Amniotic stem cell (primary cell): ENCODE measurements at places on chromosomes 3 and 15.

DNA sequence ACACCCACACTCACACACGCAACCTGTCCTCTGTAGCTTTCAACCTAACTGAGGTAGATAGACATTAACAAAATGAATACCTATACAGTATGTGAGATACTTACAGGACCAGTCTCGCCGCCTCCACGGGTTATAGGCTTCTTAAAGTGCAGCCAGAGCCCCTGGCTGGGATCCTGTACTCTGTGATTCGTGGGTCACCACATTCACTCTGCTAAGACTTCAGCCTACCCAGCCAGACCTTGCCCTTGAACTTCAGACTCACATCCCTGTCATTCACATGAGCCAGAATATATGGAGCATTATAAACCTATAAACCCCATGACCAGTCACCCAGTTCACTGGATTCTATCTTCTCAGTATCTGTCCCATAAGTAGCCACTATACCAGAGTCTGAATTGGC is 1.4 kb downstream of the DLEC1 start:
- no peak for DNase-seq

GRCh38 chr15:68433551-68433950 is 1.6 kb upstream of the ITGA11 start:
- DNase-seq: no peak

DNA sequence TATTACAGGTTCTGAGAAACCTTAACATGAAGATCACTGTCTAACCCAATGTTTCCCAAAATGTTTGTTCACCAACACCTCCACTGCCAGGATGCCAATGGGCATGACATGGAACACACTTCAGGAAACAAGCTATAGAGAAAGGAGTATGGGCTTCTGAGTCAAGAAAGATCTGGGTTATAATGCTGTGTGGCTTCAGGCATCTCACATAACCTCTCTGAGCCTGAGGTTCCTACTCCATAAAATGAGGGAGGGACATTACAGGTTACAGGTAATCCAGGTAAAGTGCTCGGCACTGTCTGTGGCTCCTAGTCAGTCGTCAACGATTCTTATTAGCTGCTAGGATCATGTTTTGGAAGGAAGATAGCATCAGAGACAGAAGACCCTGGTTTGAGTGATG is 126.4 kb upstream of the SMAD3 start:
- DNase-seq: no peak

DNA sequence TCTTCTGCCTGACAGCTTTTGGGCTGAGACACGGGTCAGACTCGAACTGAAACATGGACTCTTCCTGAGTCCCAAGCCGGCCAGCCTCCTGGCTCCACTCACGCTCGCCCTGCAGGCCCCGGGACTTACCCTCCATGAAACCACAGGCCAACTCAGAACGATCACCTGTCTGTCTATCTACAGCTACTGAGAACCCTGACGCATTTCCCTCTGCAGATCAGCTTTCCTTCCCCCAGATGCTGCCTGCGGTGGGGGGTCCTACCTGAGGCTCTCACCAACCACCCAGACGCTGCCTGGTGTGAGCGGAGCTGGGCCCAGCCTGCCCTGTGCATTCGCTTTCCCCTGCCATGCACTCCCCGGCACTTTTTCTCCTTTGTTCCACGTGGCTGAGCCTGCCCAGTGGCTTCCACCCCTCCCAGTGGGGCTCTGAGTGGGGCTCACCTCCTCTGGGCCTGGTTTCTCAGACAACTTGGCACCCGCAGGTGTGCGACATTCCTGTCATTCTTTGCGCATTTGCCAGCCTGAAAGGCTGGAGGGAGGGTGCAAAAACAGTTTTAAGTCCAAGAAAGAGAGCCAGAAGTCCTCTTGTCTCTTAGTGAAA is 60.2 kb downstream of the PLXNA1 start:
- DNase-seq: no peak

- DNase-seq: no peak
These were observed 124.3 kb downstream of the NEO1 start for GRCh38 chr15:73176598-73176997.

GRCh38 chr15:52348056-52348745 is 52.6 kb upstream of the MYO5C start:
- no peak for DNase-seq

DNA sequence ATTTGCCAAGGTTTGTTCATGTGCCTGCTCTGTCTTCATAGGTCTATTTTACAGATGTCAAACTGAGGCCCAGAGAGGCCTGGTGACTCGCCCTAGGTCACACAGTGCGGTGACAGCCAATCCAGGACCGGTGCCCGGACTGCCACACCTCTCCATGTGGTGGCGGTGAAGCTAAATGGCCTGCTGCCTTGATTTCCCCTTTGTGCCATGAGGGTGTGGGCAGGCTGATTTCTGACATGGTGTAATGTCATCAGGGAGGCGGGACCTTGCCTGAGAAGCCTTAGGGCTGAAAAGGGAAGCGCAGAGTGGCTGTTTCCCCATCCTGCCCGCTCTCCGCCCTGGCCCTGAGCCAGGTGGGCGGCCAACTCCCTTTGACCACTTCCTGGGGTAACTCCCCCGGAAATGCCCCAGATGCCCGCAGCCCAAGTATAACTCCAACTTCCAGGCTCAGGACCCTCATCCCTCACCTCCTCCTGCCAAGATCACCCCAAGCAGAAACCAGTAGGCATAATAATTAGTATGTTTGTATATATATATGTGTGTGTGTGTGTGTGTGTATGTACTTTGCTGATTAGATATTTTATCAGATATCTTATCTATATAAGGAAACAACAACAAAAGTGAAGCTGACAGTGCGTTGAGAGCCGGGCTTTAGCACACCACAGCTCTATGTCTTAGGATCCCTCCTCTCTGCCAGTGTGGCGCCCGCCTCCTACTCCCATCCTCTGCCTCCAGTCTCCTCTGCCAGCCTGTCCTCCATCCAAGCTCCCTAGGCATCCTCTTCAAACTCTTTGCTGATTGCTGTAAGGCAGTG is 63.9 kb downstream of the IQSEC1 start:
- DNase-seq: no peak

DNA sequence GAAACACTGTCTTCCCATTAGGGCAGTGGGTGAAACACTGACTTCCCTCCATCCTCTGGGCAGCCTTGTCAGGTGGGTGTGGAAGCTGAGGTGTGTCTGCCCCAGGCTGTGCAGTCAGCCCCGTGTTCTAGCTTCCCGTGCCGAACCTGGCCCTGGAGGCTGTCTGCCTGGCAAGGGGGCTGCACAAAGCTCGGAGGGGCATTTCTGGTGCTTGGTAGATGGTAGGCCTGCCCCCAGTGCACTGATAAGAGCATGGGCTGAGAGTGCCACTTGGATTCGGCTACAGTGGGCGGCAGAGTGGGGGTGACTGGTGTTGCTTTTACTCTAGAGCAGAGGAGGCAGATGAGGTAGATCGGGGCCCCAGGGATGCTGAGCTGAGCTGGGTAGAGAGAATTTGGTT is 21.3 kb downstream of the IGF1R start:
- DNase-seq: no peak

GRCh38 chr3:129429080-129429451 is 630 bp upstream of the EFCAB12 start:
- no peak for DNase-seq

DNA sequence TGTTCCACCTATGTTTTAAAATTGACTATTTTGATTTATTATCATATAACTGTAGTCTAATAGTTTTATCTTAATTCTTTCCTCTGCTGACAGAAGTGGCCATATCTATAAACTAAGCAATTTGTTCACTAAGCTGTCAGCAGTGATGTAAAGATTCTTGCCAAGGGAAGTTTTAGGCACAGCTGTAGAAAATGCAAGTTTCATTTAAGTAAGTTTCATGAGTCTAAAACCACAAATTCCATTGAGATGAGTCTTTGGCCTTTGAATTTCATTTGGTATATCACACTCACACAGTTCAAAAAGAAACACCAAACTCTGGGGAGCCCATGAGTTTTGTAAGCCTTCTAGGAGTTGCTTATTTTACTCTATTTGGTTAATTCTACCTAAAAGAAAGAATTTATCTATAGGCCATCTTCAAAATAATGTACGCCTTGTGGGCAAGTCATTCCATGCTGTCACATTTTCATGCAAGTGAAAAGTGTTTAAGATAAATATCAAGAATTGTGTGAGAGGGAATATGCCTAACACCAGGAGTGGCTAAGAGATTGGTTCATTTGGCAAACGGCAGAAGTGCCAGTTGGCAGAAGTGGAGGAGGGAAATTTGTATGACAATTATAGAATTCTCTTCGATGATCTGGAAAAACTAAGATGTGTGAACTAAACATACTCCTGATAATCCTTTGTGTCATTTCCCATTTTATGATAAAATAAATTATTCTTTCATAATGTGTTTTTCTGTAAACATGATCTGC is 292.9 kb downstream of the ZIC4 start:
- DNase-seq: peak; percentile 70

- DNase-seq: no peak
These were observed 106.7 kb upstream of the CADPS start for GRCh38 chr3:62981962-62982361.

GRCh38 chr3:144677103-144677502 is 705.5 kb downstream of the DIPK2A start:
- DNase-seq: no peak

GRCh38 chr3:38046821-38047220 is 7.8 kb downstream of the DLEC1 start:
- no peak for DNase-seq

DNA sequence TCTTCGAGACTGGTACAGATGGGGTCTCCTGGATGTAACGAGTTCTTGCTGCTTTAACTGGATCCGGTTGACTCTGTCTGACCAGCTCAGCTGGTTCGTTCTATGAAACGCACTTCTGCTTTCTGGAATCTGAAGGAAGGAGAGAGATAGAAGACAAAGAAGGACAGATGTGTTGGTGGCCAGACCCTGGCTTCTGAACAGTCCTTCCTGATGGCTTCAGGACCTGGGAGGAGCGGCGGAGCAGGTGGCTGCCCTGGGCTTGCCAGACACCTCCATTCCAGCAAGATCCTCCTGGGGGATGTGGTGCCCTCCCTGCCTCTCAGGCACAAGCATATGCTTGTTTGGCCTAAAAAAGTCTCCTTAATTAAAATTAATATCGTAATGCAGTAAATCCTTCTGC is 99.9 kb downstream of the APBA2 start:
- no peak for DNase-seq

GRCh38 chr3:101529816-101530685 is 17.0 kb upstream of the SENP7 start:
- no peak for DNase-seq

- no peak for DNase-seq
These were observed 287.5 kb downstream of the PTPRG start for GRCh38 chr3:61848885-61849284.

DNA sequence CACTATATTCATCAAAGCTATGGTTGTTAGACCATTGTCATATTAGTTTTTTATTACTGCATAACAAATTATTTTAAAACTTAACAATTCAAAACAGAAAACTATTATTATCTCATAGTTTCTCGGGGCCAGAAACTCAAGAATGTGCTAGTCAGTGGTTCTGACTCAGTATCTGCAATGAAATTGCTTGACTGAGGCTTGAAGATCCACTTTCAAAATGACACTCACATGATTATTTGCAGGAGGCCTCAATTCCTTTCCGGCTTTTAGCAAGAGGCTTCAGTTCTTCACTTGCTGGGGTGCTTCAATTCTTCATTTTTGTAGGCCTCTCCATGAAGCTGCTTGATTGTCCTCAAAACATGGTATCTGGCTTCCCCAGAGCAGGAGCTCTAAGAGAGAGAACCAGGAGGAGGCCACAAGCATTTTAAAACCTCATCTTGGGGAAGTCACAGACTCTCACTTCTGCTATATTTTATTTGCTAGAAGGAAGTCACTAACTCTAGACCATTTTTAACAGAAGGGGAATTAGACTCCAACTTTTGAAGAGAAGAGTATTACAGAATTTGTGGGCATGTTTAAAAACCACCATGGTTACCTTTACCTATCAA is 383.7 kb downstream of the MFSD1 start:
- no peak for DNase-seq

- DNase-seq: no peak
These were observed 514.3 kb downstream of the PDCD6IP start for GRCh38 chr3:34312684-34313083.

- DNase-seq: peak; percentile 62
These were observed 48.0 kb upstream of the TSPAN3 start for GRCh38 chr15:77118882-77119321.

DNA sequence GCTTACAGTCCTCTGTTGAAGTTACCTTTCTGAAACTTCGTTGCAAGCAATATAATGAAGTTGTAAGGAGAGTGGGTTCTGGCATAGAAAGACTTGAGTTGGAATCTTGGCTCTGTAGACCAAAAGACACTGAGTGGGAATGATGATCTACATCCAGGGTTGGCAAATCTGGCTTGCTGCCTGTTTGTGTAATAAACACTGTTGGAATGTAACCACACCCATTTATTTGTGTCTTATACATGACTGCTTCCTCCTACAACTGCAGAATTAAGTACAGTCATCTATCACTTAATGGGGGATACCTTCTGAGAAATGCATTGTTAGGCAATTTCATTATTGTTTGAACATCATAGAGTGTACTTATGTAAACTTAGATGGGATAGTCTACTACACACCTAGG is 178.4 kb upstream of the SUCLG2 start:
- no peak for DNase-seq

GRCh38 chr3:179181021-179181472 is 32.9 kb downstream of the PIK3CA start:
- DNase-seq: no peak

DNA sequence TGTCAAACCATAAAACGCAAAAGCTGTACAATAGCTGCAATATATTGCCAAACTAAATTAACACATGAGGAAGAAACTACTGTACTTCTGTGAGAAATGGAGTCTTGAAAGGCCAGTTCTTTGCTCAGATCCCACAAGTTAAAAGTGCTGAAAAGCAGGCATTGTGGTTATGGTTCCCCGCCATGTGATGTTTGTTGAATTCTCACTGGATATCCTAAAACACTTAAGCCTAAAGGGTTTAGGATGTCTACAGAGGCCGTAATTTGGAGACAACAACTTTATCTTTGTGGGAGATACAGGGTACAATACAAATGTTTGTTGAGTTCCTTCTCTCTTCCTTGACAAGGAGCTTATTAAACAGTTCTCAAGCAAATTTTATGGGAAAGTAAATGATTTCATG is 53.2 kb downstream of the TMEM212 start:
- DNase-seq: no peak

DNA sequence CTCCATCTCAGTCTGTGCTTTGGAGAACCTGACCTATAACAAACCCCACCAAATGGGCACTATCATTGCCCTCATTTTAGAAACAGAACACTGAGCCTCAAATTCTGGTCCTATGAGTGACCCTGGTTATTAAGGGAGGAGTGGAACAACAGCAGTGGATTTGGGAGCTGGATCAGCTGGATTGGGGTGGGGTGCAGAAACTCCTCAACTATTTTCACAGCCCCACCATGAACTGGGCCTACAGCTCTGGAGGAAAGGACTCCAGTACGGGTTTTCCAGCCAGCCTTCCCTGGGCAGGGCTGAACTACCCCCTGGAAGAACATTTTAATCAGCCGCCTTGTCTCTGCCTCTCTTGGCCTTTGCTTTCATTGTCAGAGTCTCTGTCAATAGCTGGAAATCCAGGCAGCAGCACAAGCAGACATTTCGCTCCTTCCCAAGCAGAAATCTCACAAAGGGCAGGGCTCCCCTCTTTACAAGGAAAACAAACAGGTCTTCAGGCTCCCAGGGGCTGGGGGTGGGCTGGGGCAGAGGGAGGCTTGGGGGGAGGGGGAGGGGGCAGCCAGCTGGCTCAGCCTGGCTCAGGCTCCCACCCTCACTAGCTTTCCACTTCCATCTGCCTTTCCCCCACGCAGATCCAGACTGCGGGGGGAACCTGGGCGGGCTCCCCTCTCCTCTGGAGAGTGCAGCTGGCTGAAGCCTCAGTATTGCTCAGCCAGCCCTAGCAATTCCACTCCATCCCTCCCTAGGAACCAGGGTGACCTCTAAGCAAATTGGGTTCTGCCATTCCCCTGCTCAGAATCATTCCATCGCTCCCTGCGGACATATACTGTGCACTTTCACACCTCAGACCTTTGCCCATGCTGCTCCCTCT is 13.7 kb upstream of the TLE3 start:
- no peak for DNase-seq
